IPS DF 19.7 (cell line): ENCODE measurements at places on chromosomes 3 and 15.

DNA sequence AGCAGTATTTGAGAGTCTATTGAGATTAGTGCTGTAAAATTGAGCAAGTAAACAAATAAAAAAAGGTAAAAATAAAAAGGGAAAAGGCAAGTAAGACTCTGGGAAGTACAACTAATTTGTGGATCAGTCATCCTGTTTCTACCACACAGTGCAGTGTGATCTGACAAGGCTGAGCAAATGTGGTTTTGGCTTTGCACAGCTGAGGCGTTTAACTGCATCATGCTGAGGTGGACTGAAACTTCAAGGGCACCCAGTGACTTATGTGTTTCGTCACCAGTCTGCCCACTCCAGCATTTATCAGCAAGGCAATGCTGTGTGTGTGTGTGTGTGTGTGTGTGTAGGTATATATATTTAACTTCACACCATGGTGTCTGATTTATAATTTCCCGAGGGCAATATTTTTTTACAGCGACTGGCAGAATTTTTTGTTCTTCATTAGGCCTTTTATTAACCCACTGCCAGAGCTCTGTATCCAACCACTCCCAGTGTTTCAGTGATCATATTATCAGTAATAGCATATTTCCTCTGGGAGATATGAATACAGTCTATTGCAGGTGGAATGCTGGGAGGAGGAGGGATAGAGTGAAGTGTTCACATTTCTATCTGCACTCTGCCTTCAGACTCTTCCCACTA is 131.5 kb upstream of the SATB1 start:
- DNase-seq, result no peak

DNA sequence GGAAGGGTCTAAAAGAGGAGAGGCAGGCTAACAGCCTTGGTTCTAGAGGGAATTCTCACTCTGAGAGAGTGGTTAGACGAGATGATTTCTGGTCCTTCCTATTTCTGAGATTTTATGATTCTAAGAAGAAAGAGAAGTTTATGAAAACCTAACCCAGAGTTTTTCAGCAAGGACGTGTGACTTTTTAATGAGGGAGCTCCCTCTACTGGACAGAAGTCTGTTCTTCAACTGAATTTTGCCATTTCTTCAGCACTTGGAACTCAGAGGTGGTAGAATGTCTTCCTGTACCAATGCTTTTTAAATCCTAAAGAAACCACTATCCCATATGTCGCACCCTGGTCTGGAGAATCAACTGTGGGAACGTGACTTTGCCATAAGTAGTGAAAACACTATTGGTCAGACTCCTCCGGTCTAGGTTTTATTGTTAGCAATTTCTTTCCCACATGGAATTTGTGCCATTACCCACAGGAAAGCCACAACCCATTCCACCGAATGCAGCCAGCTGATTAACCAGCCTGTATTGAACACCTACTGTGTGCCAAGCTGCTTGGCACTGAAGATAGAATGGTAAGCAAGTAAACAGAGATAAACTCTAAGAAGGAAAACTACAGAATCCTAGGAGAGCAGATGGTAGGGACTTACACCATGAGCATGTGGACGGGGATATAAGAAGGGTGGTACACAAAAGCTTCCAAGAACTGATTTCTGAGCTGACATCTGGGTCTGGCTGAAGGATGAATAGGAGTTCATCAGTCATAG is 199.5 kb upstream of the LMCD1 start:
- no peak for DNase-seq

- DNase-seq, result no peak
These were observed 13.9 kb upstream of the GPR171 start for GRCh38 chr3:151216641-151217607.

DNA sequence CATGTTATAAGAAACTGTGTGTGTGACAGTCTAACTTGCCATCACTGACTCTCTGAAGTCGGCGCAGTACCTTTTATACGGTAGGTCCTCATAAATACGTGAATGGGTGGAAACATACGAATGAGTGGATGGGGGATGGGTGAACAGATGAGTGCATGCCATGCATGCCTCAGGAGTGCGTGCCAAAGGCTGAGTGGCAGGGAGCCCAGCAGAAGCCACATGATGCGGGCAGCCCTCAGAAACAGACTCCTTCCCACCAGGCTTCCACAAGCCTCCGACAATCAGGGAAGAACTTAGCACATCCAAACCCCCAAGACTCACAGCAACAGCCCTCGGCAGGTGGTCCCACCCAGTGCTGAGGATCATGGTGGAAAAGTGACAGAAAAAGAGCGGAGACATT is 16.7 kb downstream of the HCN4 start:
- no peak for DNase-seq

DNA sequence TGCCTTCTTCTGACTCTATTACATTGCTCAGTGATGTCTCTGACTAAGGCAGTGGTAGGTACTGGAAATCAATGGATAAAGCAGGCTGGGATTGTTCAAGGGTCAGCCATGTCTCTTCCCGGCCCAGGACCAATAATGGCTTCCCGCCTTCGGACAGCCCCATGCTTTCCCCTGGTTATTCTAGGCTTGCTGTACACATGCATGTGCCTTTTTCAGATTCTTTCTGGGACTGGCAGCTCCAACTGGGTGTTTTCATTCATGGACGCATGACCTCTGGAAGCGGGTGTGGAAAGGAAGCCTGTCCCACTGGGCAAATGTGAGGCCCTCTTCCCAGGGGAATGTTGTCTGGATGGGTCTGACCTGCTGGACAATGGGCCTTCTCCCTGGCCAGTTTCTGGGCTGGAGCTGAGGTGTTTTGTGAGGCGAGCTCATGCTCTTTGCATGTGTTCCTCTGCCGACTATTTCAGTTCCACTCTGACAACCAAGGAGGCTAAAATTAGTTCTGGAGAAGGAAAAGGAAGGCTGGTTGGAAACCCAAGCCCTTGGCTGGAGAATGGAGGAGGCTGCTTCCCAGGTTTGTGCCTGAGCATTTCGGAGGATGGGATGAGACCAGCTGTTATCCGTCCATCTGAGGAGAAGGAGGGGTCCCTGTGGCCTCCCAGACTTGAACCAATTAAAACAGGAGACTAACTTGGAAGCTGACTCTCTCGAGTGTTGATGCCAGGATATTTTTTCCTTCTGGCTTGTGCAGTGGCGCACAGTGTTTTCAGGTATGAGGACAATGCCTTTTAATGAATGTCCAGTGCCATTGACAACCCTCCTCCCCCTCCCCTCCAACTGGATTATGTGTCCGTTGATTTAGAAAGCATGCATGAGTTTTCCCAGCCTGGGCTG is 6.9 kb downstream of the ACVR2B start:
- DNase-seq, result no peak

DNA sequence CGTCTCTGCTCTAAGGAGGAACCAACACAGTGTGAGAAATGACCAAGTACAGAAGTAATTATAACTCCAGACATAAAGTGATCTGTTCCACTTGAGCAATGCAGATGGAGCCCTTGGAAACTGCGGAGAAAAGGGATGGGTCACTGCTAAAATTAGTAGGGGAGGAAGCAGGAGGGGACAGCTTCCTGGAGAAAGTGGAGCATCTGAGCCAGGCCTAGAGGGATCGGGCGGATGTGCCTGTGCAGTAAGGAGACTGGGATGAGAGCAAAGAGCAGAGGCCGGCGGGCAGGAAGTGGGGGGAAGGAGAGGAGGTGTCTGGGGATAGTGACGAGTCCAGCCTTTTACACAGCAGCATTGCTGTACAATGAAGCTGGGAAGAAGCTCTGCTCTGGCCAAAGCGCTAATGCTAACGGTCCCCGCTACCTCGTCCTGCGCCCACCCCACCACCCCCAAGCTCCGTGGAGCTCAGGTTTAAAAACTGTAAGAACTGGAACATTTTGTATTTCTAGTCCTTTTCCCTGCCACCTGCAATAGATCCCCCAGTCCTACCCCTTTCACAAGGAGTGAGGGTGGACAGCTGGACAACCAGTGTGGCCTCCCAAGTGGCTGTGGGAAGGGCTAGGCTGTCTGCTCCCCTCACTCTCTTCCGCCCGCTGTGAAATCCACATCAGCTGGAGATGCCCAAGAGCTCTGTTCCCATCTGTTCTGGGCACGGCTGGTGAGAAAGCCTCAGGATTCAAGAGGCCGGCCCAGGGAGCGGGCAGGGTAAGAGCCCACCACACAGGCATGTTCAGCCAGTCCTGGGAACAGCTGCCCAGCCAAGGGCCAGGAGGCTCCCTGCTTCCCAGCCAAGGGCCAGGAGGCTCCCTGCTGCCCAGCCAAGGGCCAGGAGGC is 53.0 kb upstream of the HES1 start:
- DNase-seq, result no peak

GRCh38 chr3:191473661-191474198 is 12.8 kb downstream of the PYDC2 start:
- DNase-seq, result no peak
